MCF 10A (cell line): ENCODE measurements at places on chromosomes 7 and 10.

- no peak overlapping the region for H3K27ac ChIP-seq
- H3K4me1 ChIP-seq: no peaks in the 10 kb centered on the region
- no peaks in the 10 kb centered on the region for H3K36me3 ChIP-seq
- peaks cover 58% of the 10 kb centered on the region for H3K27me3 ChIP-seq
- peak; percentile 47 for DNase-seq
- H3K4me3 ChIP-seq: no peak overlapping the region
Measured at GRCh38 chr7:93374345-93374940, 142.3 kb downstream of the VPS50 start.

DNA sequence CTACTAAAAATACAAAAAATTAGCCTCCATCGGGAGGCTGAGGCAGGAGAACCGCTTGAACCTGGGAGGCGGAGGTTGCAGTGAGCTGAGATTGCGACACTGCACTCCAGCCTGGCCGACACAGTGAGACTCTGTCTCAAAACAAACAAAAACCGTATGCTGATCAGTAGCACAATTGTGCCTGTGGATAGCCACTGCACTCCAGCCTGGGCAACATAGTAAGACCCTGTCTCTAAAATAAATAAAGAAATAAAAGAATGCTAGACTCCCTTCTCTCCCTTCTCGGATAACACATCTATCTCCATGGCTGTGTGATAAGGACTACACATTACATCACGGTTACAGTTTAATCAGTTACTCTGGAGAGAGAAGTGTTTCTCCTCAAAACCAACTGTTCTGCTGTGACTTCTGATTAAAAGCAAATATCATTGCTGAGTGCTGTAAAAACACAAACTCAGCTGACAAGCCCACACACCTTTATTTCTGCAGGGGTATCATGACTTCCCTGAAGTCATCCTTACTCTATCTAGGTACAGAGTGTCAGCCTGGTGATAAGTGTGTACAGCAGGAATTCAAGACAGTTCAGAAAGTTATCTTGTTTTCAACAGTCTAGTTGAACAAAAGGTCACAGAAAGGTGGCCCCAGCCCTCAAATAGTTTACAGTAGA is 5.3 kb upstream of the ARHGAP19 start:
- H3K4me3 ChIP-seq: no peak overlapping the region
- H3K4me1 ChIP-seq: peaks cover 2% of the 10 kb centered on the region
- no peaks in the 10 kb centered on the region for H3K27me3 ChIP-seq
- H3K27ac ChIP-seq: no peak overlapping the region
- DNase-seq: no peak
- no peaks in the 10 kb centered on the region for H3K36me3 ChIP-seq

- H3K36me3 ChIP-seq: no peaks in the 10 kb centered on the region
- H3K27me3 ChIP-seq: peaks cover 37% of the 10 kb centered on the region
- no peak overlapping the region for H3K27ac ChIP-seq
- no peaks in the 10 kb centered on the region for H3K4me1 ChIP-seq
- no peak for DNase-seq
Measured at GRCh38 chr10:47264797-47265281, 35.2 kb upstream of the GDF10 start.

DNA sequence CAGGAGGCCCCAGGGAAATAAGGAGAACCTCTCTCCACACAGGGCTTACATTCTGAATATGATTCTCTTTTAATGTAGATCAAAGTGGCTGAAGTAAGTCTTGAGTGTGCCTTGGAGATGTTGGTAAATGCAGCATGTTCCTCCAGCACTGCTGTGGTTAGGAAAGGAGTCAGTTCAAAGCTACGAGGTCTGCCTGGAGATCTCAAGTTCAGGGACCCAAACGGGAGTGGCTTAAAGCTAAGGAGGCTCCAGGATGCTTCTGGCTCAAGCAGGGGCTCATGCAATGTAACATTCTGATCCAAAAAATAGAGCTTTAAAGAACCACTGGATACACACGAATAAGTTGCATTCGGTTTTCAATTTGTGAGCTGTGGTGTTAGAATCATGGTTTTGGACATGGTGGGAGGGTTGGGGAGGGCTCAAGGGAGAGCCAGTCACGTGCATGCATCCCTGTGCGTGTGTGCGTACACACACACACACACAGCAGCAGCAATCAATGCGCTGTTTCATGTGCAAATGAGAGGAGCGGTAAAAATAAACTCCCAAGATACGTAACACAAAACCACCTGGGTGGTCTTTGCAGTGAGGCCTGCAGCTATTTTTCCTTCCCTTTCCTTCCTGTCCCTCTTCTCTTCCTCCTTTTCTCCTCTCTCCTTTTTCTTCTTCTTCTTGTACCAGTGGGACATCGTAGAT is 70.5 kb downstream of the AOAH start:
- H3K4me1 ChIP-seq: peaks cover 34% of the 10 kb centered on the region
- no peaks in the 10 kb centered on the region for H3K27me3 ChIP-seq
- H3K36me3 ChIP-seq: peaks cover 6% of the 10 kb centered on the region
- H3K27ac ChIP-seq: peak overlapping the region; percentile 27
- H3K4me3 ChIP-seq: no peak overlapping the region
- no peak for DNase-seq

- H3K36me3 ChIP-seq: no peaks in the 10 kb centered on the region
- H3K4me1 ChIP-seq: no peaks in the 10 kb centered on the region
- H3K27me3 ChIP-seq: peaks cover 47% of the 10 kb centered on the region
- no peak for DNase-seq
- no peak overlapping the region for H3K27ac ChIP-seq
Measured at GRCh38 chr10:78524941-78525340, 491.3 kb downstream of the RPS24 start.

- no peak for DNase-seq
- peaks cover 84% of the 10 kb centered on the region for H3K36me3 ChIP-seq
- no peak overlapping the region for H3K27ac ChIP-seq
- H3K4me3 ChIP-seq: no peak overlapping the region
- H3K27me3 ChIP-seq: no peaks in the 10 kb centered on the region
- no peaks in the 10 kb centered on the region for H3K4me1 ChIP-seq
Measured at GRCh38 chr10:29486433-29486832, 148.3 kb downstream of the SVIL start.

DNA sequence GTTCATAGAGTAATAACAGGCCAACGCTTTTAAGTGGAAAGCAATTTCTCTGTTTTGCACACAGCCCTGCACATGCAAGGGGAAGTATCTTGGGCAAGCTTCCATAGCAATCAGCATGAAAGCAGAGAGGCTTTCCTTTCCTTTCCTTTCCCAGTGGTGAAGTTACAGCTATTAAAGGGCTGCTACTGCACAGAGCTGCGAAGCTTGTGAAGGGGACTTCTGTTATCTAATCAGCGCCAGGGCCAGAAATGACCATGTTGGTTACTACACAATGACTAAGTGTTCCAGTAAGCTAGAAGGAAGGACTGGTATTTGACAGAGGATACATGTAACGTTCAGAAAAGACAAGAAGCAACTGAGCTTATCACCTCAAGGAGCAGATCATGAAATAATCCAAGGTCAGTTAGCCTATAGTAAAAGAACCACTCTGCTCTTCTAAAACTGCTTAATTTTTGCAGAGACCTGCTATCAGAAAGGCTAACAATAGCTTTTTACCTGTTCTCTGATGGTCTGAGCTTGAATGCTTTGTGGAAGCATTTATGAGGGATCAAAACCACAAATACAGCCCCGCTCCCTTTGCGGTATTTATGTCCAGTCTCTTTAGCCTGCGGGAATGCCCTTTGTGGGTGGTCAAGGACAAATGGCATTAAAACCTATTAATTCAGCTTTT is 45.9 kb downstream of the SGMS1 start:
- H3K4me1 ChIP-seq: peaks cover 23% of the 10 kb centered on the region
- DNase-seq: no peak
- no peak overlapping the region for H3K27ac ChIP-seq

- DNase-seq: peak; percentile 3
- no peak overlapping the region for H3K27ac ChIP-seq
- no peak overlapping the region for H3K4me3 ChIP-seq
- H3K36me3 ChIP-seq: peaks cover 5% of the 10 kb centered on the region
- H3K27me3 ChIP-seq: peaks cover 14% of the 10 kb centered on the region
Measured at GRCh38 chr10:47287365-47287802, 12.6 kb upstream of the GDF10 start.

- H3K4me3 ChIP-seq: no peak overlapping the region
- H3K27me3 ChIP-seq: peaks cover 50% of the 10 kb centered on the region
- H3K27ac ChIP-seq: no peak overlapping the region
- no peak for DNase-seq
- H3K36me3 ChIP-seq: no peaks in the 10 kb centered on the region
- no peaks in the 10 kb centered on the region for H3K4me1 ChIP-seq
Measured at GRCh38 chr10:113765910-113766309, 14.4 kb downstream of the PLEKHS1 start.

DNA sequence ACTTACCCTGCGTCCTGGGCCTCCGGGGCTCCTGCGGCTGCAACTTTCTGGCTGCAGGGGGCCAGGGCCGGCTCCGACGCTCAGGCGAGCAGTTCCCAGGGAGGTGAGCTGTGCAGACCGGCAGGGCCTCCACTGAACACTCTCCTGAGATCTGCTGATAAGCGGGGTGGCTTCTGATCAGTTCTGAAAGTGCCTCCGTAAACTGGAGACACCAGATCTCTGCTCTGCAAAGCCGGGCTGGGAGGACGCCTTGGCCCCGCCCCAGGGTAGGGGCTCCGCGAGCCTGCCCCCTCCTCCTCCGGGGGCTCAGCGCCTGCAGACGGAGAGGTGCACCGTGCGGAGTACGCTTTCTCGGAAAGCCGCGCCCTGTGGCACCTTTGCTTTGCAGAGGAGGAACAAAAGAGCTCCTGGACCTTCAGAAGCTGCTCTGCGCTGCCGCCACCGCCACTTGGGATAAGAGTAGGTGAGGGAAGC is 141.3 kb upstream of the VKORC1L1 start:
- H3K27ac ChIP-seq: no peak overlapping the region
- H3K36me3 ChIP-seq: peaks cover 22% of the 10 kb centered on the region
- no peaks in the 10 kb centered on the region for H3K4me1 ChIP-seq
- no peak for DNase-seq

DNA sequence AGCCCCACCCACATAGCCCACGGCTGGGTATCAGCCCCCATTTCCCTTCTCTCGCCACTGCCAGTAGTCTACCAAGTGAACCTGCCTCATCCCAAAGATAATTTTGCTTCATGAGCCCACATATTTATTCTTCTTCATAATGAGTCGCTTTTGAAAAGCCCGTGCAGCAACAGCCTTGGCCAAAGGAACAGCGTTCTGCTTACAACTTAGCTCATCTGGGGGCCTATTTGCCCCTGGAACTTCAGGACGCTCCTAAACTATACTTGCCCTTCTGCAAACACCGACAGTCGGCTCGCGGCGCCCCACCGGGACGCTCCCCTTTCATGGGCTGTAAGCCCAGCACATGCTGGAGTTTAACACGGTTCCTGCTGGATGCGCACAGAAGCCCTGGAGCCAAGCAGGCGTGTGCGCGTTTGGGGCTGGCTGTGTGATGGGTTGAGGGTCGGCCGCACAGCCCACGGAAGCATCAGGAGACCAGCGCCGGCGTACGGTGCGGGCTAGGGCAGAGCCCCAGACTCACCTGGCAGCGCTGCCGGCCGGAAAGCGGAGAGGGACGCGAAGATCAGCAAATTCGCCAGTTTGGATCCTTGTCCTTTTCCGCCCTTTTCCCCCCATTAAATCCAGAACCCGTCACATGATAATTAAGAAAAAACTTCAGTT is 370 bp downstream of the TMEM60 start:
- H3K4me1 ChIP-seq: peaks cover 21% of the 10 kb centered on the region
- no peaks in the 10 kb centered on the region for H3K27me3 ChIP-seq
- peak overlapping the region; percentile 96 for H3K4me3 ChIP-seq
- DNase-seq: no peak
- H3K36me3 ChIP-seq: peaks cover 15% of the 10 kb centered on the region

DNA sequence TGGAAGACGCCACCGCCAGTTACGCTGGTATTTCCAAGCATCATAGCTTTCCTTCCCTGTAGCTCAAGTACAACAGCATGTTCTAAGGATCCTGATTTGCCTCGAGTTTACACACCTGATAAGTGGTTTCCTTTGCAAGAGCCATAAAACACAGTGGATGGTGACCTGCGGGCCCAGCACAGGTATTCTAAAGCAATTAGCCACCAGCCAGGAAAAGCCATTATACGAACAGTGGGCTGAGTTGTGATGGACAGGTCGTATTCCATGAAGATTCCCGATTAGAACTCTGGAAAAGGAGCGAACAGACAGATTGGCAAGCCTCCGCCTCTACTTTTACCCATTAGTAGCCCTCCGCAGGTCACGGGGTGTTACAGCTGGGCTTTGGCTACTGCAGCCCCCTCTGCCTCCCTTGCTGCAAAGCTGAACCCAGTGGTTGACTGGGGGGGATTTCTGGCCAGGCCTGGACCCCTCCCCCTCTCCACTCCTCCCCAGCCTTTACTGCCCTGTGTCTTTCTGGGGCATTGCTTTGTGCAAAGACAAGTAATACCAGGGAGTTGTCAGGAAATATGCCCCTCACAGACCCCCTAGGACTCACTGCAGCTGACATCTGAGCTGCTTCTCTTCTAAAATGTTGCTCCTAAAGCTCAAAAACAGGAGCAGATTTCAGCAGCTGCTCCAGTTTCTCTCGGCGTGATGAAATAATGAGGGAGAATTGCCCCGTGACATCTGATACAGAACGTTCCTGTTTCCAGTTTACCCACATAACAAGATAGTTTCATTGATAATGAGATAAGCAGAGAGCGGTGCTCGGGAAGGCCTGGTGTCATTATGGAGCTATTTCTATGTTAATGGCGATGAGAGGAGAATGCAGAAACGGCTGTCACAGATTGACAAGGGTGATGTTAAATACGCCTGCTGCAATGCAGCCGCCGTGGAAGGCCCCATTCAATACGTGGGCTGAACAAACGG is 214.4 kb downstream of the CCSER2 start:
- H3K4me3 ChIP-seq: no peak overlapping the region
- DNase-seq: no peak
- peaks cover 27% of the 10 kb centered on the region for H3K4me1 ChIP-seq
- no peaks in the 10 kb centered on the region for H3K36me3 ChIP-seq

GRCh38 chr10:57628592-57629284 is 639.0 kb downstream of the IPMK start:
- peaks cover 7% of the 10 kb centered on the region for H3K4me1 ChIP-seq
- no peak overlapping the region for H3K4me3 ChIP-seq
- no peak overlapping the region for H3K27ac ChIP-seq

DNA sequence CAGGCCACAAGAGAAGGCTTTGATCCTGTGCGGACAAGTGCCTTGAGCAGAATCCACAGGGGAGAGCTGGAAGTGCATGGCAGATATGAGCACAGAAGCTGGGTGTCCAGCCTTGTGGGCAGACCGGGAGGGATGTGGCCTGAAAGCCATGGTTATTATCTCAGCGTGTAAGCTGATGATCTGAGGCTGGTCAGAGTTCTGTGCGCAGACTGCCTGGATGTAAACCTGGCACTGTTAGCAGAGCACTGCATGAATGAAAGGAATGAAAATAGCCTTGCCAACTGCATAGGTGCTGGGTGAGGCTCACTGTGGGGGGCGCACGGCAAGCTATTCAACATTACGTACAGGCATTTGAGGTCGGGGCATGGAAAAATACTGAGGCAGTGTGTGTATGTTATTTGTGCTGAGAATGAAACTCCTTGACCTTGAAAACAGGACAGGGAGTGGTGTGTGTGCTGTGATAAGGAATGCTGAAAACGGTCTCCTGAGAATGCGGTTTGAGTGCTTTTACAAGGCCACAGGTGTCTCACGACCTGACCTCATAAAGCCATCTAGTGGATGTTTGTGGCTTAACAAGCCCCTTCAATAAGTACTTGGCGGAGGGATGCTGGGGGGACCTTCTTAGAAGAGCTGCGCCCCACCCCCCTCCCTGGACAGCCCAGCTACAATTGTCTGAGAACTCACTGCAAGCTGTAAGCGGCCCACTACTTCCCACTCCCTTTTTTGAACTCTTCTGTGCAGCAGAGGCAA is 18.7 kb downstream of the AKR1C1 start:
- H3K36me3 ChIP-seq: peaks cover 5% of the 10 kb centered on the region
- peaks cover 7% of the 10 kb centered on the region for H3K4me1 ChIP-seq
